ENCODE measurements at places on chromosomes 6 and 20.
A peak's percentile ranks its signal among the peaks of the same experiment; 100 is the strongest.

DNA sequence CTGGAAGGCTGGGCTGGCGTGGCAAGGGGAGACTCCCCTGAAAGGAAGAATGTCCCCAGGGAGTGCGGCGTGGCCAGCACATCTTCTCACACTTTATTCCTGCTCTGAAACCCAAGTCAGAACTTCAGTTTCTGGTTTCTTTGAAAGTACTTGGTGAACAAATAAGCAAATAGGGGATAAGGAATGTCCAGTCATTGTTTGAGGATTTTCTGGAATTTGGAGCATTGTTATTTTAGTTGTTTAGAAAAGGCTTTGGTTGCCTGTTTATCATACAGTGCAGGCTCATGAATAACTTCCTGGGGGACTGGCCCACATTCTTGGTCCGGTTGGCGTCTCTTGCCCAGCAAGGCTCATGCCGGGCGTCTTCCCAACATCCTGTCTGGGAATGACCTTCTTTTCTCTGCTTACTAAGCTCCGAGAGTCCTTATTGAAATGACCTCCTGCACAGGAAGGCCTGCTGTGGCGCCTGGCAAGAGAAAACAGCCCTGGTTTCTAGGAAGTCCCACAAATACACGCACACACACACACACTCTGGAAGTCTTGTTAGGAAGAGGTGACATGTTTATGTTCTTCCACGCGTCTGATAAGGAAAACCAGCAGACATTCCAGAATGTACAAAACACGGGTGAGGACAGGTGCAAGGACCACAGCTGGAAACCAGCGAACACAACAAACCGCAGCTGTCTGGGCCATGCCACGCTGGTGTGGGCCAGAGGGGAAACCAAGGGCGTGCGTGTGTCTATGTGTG is 71.9 kb downstream of the TMEM170B start:
- DNase-seq = peak; percentile 26

DNA sequence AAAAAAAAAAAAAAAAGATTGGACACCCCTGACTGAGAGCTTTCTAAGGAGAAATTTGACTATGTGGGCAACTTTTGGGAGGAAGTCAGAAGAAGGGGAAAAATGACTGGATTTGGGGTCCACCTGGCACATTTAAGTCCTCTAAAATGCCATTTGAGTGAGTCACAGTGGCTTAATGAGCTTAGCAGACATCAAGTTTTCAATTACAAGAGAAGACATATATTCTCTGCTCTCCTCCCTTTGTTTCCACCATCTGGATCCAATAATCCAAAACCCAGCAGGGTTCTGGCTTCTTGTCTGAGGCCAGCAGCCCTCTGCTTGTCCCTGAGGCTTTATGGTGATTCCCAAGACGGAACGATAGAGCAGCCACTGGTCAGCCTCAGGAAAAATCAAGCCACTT is 6.9 kb downstream of the PI3 start:
- no peak for DNase-seq

GRCh38 chr6:31617010-31617409 is 2.0 kb downstream of the AIF1 start:
- DNase-seq = no peak

DNA sequence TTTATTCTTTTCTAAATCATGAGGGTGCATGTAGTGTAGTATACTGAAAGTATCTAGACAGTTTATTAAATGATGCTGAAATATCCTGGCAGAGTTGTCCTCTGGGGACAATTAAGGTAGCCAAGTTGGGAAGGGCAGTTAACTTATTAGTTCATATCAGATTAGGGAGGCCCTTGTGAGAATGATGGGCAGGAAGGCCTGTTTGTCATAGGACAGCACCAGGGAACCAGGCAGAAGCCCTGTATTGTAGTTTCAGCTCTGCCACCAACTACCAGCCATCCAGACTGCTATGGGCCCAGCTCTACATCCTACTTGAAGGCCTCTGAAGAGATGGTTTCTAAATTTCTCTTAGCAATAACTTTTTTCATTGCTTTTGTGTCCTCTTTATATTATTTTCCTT is 4.0 kb downstream of the MYLIP start:
- DNase-seq = no peak

- DNase-seq = no peak
Measured at GRCh38 chr20:51230727-51231126, 207.8 kb upstream of the KCNG1 start.

DNA sequence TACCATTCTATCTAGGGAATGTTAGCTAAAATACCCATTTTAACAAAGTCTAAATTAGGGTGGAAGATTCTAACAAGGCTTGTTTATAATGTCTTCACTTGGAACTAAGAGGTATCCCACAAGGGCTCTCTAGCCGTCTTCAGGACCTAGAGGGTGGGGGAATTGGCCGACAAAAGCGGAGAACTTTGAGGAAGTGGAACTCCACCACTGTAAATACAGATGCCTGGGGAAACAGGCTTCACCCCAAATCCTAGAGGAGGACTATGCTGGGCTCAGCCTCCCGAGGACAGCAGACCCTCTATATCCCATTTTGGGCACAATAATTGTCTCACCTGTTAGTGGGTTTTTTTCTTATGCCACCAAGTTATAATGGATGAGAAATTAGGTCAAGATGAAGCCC is 58.0 kb upstream of the TFB1M start:
- DNase-seq = no peak

DNA sequence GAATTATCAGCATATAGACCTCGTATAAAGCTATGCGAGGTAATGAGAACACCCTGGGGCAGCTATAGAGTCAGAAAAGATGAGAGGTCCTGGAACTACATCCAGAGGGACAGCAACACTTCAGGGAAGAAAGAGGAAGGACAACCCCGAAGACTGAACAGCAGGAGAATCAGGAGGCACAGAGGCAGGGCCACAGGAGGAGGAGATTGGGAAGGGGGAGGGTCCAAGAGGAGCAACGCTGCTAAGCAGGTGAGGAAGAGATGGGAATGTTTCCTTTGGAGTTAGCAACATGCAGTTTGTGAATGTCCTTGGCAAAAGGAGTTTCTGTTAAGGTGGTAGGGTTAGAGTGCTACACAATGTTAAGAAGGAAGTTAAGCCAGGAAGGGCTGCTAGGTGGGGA is 79.5 kb upstream of the OLIG3 start:
- DNase-seq = no peak

DNA sequence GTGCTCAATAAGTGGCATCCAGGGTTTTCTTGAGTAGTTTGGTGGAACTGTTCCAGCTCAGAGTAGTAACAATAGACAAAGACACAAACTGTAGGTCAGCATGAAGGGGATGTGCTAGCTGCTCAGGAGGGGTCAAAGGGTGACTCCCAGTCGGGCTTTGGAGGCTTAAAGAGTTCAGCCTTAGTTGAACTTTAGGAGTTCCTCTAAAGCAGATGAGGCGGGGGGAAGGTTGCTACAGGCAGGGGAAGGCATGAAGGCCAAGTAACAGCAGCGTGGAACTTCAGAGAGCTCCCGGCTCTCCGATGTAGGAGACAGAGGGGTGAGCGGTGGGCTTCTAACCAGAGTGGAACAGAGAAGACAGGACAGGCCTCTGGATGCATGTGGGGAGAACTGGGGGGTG is 115.5 kb upstream of the CD93 start:
- DNase-seq = no peak

DNA sequence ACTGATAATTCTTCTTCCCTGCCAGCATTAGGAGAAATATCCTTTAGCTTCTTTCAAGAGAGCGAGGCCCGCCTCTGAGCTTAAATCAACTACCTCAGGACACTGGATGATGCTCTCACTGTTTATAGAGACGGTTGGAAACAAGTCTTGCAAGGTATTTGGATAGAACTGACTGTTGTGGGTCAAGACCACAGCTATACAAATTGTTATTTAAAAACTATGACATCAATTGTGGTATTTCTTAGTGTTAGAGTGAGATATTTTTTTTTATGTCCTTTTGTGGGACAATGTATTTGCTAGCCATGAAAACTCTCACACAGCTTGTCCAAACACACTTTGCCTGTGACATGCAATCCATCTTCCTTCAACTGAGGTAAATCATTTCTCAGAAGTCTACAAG is 136.3 kb upstream of the PHACTR1 start:
- no peak for DNase-seq

DNA sequence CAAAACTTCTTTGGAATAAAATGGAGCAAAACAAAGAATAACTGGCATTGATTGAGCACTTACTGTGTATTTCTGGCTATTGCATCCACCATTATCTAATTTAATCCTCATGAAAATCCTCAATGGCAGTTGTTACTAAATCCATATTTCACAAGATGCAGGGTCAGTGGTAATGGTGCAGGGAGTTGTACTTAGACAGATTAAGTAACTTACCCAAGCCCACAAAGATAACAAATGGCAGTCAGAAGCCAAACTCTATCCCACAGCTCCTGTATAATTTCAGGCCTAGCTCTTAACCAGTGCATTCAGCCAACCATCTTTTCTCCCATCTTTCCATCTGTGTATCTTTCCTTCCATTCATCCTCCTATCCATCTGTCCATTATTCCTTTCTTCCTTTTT is 29.3 kb upstream of the SSTR4 start:
- DNase-seq = no peak

DNA sequence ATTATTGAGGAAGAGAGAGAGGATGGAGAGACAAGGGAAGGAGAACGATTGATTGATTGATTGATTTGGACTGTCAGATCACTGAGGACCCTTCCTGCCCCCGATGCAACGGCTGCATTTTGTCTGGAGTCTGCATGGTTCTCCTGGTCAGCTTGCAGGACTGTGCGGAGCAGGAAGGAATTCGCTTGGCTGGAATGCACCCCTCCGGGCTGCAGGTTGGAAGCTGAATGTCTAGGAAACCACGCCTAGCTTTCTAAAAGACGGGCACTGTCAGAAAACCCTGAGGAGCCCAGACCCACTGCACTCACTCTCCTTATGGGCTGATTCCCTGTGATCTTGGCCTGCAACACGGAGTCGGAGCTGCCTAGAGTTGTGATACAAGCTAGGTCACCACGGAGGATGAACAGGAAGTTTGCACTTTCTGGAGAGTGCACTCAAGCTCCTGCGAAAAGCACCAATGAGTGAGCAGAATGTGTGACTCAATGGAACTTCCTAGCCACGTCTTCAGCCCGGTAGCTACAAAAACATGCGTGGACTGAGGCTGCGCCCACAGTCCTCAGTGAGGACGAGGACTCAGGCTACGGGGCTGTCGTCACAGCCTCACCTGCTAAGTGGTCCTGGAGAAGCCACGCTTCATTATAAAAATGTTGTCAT is 14.4 kb downstream of the DACT2 start:
- no peak for DNase-seq

GRCh38 chr20:7497985-7498384 is 442.3 kb downstream of the HAO1 start:
- DNase-seq = no peak

GRCh38 chr6:14731611-14732010 is 514.3 kb upstream of the JARID2 start:
- no peak for DNase-seq

DNA sequence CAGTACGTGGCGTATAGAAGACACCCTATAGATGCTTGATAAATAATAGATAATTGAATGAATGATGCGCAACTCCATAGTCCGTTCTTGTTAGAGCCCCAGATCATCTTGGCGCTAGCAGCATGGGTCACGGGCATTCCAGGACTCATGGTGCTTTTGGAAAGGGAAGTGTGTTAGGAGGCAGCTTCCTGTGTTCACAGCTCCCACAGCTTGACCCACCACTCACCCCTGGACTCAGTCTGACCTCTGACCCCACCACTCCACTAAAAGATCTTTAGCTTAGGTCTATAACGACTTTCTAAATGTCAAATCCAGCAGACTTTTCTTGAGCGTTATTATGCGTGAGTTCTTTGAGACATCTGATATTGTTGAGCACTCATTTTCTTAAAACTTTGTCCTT is 35.8 kb upstream of the KIF16B start:
- DNase-seq = no peak

DNA sequence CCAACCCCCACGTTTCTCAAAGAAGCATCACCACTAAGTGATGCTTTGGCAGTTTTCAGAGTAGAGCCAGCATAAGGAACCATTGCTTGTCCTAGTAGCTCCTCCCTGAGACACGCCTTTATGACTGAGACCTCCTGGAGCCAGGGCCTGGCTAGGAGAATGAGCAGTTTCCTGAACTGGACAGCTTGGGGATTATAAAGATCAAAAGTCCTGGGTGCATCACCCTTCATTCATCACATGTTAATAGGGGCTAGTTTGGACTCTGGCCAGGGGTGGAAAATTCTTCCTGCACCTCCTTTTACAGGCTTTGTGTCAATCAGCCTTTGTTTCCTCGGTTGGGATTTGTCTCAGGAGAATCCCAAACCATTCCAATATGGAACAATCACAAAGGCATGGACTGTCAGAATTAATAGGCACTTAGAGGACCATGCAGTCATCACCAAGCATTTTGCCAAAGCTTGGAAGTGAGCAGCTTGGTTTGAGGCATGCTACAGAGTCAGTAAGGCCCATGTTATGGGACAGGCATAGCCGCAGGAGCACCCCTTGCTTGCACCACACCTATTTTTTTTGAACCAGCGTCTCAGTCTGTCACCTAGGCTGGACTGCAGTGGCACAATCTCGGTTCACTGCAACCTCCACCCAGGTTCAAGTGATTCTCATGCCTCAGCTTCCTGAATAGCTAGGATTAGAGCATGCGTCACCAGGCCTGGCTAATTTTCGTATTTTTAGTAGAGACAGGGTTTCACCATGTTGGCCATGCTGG is 64.9 kb upstream of the TGM3 start:
- no peak for DNase-seq

DNA sequence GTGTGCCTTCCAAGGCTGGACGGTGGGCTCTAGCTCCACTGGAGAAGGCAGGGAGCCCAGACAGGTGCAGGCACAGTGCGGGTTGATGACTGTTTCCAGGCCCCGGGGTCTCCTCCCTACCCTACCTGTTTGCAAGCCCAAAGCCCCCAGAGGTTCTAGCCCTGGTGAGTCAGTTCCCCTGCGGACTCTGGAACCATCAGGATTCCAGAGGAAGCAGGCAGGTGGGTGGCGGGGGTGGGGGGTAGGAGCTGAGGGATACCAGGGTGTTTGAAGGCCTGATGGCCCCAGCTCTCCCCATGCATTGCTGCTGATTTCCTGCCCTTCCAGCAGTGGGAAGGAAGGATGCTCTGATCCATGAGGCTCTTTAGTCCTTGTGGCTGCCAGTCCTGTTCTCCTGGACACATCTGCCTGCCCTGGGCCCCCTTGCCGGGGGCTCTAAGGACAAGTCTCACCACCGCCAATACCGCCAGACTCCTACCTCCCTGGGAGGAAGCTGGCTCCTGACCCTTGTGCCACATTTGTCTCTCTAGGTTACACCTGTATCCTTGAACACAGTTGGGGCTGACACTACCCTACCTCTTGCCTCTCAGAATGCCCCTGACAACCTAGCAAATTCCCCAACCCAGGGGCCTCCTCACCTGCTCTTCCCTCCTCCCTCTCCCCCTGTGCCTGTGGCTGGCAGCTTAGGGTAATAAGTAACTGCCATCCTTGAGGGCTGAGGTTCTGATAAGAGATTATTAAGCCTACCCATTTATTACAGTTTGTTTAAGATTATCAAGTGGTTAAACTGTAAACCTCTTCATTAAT is 21.7 kb downstream of the KCNK5 start:
- no peak for DNase-seq

- DNase-seq = no peak
Measured at GRCh38 chr20:49559411-49560081, 8.4 kb downstream of the PTGIS start.

DNA sequence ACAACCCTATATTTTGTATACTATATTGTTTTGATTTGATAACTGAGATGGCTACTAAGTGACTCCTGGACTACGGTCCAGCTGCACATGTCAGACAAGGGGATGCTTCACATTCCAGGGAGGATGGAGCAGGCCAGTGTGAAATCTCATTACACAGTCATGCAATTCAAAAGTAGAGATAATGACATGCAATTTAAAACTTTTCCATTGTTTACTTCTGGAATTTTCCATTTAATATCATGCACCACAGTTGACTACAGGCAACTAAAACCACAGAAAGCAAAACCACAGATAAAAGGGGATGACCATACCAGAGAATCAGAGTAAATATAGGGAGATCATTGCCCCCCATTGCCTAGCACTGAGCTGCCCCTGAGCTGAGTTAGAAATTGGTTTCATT is 366.4 kb downstream of the BTBD9 start:
- no peak for DNase-seq
